CD4-positive, alpha-beta T cell (primary cell): ENCODE measurements at places on chromosomes 5 and 9.
A peak's percentile ranks its signal among the peaks of the same experiment; 100 is the strongest.

- DNase-seq = no peak
Observed at GRCh38 chr5:14504332-14504727, 77.3 kb upstream of the OTULINL start.

DNA sequence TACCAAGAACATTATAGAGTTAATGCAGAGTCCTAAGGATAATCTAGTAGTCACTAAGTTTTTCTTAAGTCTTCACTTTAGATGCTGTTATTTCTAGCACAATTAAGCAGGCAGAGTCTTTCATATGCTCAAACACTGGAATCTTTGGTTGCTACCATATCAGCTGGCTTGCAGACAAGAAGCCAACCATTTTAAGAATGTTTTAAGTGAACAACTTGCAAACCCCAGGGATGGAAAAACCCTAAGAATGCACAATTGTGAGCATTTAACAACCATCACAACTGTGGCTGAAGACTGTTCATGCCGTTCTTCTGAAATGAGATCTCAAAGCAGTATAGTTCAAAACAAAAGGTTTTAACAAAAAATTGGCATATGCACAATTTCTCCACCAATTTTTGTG is 55.1 kb downstream of the CSNK1A1 start:
- DNase-seq = no peak

- DNase-seq = peak; percentile 91
Observed at GRCh38 chr5:142769793-142770649, at the start of gene ARHGAP26. Gene ARHGAP26 (plus strand): TSS chr5:142770377. CDS start chr5:142770762, 385 bp downstream.

- no peak for DNase-seq
Observed at GRCh38 chr5:135032999-135033861, 798 bp downstream of the PITX1 start.

GRCh38 chr5:132484391-132484725 is 6.2 kb downstream of the IRF1 start:
- no peak for DNase-seq

DNA sequence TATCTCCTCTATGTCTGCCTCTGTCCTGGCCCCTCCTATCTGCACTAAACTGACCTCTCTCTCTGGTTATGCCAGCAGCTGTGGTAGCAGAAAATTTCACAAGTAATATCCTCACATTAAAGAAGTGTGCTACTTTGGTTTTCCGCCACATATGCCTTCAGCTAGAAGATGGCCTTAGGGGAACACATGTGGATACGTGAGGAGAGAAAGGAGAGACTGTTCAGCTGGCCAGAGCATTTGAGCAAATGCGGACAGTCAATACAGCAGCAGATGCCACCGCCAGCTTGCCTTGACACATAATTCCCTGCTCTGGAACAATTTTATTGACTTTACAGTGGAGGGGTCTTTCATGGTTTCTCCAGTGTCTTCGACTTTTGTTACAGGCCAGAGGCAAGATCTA is 434.6 kb downstream of the TAF11L14 start:
- no peak for DNase-seq

GRCh38 chr5:17190799-17191391 is 26.5 kb upstream of the BASP1 start:
- no peak for DNase-seq
